ENCODE measurements at places on chromosomes 4 and X.

- DNase-seq, result no peak
These were observed 59.0 kb upstream of the FGFBP2 start for GRCh38 chr4:16021804-16022560.

GRCh38 chr4:162061214-162061613 is 102.6 kb downstream of the FSTL5 start:
- no peak for DNase-seq

GRCh38 chrX:31338991-31339350 is 267.1 kb upstream of the FTHL17 start:
- DNase-seq, result no peak

- DNase-seq, result no peak
These were observed 10.9 kb downstream of the PITX2 start for GRCh38 chr4:110611968-110612447.

DNA sequence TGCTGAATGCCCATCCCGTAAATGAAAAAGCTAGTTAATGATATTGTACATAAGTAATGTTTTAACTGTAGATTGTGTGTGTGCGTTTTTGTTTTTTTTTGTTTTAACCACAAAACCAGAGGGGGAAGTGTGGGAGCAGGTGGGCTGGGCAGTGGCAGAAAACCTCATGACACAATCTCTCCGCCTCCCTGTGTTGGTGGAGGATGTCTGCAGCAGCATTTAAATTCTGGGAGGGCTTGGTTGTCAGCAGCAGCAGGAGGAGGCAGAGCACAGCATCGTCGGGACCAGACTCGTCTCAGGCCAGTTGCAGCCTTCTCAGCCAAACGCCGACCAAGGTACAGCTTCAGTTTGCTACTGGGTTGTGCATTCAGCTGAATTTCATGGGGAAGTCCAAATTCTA is at the start of gene SPP1:
TSS of gene SPP1 (plus strand) at position 249 of the 400 bp plus-strand sequence. CDS start 1,182 bp downstream, outside the sequence.
- no peak for DNase-seq

DNA sequence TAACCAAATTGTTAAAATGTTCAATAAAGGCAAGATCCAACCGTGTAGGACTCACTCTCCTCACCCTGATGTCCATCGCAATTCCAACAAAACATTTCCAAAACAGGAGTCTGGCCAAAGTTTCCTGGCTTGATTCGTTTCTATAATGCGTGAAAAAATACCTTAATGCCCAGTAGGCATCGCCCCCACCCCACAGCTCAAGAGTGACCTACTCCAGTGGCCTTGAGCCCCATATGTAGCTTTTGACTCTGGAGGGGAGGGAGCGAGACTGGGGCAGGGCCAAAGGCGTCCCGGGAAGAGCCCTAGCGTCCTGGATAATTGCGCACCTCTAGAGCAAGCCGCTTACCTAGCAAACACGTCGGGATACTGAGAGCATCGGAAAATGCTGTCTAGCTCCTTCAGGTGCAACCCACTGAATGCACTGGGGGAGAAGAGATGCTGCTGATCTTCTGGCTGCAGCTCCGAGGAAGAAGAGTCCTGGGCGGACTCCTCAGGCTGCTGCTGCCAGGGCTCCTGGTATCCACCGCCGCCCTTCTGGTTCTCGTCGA is 55.6 kb upstream of the NKAP start:
- no peak for DNase-seq

GRCh38 chrX:54808109-54808604 is 612 bp downstream of the MAGED2 start:
- DNase-seq, result peak; percentile 12

GRCh38 chrX:54030329-54030728 is 13.9 kb downstream of the PHF8 start:
- DNase-seq, result no peak

GRCh38 chr4:139764686-139765310 is 99.2 kb downstream of the MGST2 start:
- DNase-seq, result no peak

GRCh38 chr4:24913119-24913485 is 260 bp upstream of the CCDC149 start:
- no peak for DNase-seq

Measured in LoVo (cell line).